Activated naive CD4-positive, alpha-beta T cell (primary cell): ENCODE measurements at places on chromosomes 6 and 20.

GRCh38 chr6:91387290-91388059 is 800.6 kb upstream of the MAP3K7 start:
- DNase-seq, result no peak

DNA sequence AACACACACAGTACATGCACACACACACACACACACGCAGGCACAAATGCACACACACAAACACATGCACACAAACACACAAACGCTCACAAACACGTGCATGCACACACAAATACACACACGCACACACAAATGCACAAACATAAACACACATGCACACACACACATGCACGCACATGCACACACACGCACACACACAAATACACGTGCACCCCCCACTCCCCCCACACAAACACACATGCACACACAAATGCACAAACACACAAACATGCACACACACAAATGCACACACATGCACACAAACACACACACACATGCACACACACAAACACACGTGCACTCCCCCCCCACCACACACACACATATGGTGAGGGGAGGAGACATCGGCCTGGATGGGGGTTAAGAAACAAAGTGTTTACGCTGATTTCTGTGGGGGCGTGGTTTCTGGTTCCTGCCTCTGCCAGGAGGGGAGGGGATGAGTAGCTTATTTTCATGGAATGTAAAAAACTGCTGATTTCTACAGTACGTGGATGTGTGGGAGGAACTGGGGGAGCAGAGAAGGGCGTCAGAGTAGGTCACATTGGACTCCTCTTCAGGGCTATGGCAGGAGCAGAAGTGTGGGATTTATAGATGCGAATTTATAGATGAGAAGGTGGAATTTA is 607.2 kb downstream of the QKI start:
- no peak for DNase-seq

GRCh38 chr20:48696671-48697070 is 131.1 kb downstream of the PREX1 start:
- DNase-seq, result no peak

DNA sequence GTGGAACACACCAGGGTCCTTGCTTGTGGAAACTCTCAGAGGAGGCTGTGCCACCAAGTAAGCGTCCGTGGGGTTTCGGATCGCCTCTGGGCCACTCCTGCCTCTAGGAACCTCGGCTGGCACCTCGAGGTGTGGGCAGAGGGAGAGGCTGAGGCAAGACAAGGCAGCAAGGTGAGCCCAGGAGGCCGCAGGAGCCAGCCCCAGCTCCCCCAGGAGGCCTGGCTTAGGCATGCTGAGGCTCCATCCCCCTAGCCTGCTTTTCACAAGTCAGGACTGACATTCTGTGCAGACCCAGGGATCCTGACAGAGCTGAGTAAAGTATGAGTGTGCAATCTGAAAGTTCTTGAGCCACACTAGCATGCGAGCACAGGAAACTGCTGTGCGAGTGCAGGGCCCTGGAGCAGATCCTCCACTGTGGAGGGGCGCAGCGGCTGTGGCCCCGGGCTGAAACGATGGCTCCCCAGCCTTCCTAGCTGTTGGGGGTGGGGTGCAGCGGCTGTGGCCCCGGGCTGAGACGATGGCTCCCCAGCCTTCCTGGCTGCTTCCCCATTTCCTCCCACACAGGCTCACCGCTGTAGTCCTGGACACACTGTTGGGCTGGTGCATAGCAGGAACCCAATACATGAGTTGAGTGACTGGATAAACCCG is 75.2 kb upstream of the CD93 start:
- no peak for DNase-seq

GRCh38 chr6:89936177-89936576 is 41.9 kb downstream of the GJA10 start:
- DNase-seq, result no peak

DNA sequence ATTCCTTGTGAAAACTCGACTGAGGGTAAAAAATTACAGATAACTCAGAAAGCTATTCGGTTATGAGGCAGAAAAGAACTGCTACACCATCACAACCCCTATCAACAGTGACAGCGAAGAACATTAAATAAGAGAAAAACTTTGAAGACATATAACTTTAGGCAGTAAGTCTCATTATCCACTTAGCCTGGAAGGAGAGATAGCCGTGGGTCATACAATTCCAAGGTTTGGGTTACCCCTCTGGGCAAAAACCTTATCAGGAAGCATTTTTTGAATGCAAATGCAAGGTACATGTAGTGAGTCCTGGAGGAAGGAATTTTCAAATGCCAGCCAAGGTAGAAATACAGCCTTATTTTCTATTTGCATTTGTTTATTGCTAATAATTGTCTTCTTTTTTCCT is 129.8 kb downstream of the FLRT3 start:
- DNase-seq, result no peak

GRCh38 chr20:19828232-19828631 is 70.2 kb downstream of the RIN2 start:
- DNase-seq, result no peak

DNA sequence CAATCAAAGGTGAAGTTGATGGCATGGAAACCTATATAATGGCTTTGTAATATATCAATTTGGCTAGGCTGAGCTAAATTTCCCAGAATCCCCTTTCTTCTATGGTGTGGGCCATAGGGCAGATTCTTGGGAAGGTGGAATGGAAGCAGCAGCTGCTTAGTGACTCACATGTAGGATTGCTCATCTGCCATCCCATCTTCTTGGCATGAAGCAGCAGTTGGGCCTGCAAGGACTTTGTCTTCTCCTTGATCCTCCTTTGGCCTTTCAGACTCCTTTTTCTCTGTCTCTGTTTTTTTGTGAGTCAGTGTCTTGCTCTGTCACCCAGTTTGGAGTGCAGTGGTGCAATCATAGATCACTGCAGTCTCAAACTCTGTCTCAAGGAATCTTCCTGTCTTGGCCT is 52.6 kb upstream of the CEP162 start:
- DNase-seq, result no peak

DNA sequence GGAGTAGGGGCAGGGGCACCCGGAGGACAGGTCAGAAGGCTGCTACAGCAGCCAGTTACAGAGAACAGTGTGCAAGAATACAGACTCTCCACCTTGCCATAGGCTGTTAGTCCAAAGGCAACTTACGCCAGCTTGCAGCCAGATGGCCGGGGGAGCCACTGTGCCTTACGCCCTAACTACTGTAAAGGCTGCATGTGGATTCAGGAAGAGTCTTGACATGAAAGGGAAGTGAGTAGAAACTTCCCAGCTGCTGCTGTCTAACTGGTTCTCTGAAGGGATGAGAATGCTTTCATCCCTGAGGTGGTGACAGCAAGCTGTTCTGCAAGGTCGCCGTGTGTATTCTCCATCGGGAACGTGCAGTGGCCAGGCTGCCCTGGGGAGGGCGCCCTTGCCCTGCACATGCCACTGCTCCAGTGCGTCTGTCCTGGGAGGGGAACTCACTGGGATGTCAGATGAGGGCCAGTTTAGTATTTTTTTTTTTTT is 46.1 kb downstream of the LYRM4 start:
- no peak for DNase-seq

DNA sequence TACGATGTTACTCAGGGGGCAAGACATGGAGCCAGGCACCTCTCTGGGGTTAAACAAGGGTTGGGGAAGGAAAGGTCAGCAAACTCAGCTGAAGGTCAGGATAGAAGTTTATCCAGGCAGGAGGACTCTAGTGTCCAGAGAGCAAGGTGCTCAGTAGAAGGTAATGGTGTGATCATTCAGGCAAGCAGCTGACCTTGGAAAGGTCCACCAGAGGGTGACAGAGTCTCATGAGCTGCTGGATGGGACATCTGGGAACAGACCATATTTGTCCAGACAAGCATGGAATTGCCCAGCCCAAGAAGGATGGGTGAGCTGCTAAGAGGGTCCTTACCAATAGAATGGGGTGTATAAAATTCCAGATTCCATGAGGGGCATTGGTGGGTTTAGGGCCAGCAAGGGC is 89.5 kb downstream of the MAP3K7 start:
- DNase-seq, result no peak

DNA sequence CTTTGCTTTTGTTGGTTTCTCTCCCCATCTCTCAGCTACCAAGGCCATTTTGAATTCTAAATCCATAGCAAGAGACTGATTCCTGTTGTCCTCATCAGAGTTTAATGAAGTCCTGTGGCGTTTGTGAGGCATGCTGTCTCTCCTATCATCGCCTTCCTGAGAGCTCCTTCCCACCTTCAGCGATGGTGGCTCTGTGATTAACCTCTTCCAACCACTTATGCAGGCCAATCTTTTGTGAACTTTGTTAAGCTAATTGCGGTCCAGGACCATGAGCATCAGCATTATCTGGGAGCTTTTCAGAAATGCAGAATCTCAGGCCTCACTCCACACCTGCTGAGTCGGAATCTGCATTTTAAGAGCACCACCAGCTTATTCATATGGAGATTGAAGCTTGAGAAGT is 272.5 kb upstream of the CDYL start:
- no peak for DNase-seq

GRCh38 chr20:58544891-58545290 is 29.7 kb upstream of the APCDD1L start:
- DNase-seq, result no peak

GRCh38 chr6:90406142-90406794 is 109.6 kb upstream of the BACH2 start:
- DNase-seq, result no peak

DNA sequence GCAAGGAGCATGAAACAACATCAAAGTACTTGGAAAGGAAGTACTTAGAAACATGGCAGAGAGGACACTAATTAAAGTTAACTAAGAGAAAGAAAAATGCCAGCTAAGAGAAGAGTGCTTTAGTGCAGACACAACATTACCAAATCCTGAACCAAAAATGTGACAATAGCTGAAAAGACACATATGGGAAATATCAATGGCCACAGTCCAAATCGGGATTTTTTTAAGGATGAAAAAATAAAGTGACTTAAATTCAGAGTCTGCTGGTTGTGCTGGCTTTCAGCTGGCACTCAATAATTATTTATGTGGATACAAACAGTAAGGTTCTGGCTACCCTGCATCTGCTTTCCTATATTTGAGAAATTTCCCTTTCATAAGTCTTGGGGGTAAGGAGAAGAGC is 12.6 kb upstream of the DST start:
- DNase-seq, result no peak

DNA sequence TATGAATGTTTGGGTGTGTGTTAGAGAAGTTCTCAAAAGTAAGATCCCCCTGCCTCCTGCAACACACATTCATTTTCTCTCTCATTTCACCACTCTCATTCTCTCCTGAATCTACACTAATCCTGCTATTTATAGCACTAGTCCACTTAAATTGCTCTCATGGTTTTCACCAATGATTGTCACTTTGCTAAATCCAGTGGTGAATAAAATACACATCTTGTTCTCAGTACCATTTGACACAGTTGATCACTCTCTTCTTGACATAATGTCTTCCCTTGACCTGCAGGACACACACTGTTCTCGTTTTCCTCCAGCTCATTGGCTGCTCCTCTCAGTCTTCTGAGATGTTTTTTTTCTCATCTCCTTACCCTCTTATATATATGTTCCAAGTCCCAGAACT is 32.1 kb downstream of the TENT5A start:
- DNase-seq, result no peak

DNA sequence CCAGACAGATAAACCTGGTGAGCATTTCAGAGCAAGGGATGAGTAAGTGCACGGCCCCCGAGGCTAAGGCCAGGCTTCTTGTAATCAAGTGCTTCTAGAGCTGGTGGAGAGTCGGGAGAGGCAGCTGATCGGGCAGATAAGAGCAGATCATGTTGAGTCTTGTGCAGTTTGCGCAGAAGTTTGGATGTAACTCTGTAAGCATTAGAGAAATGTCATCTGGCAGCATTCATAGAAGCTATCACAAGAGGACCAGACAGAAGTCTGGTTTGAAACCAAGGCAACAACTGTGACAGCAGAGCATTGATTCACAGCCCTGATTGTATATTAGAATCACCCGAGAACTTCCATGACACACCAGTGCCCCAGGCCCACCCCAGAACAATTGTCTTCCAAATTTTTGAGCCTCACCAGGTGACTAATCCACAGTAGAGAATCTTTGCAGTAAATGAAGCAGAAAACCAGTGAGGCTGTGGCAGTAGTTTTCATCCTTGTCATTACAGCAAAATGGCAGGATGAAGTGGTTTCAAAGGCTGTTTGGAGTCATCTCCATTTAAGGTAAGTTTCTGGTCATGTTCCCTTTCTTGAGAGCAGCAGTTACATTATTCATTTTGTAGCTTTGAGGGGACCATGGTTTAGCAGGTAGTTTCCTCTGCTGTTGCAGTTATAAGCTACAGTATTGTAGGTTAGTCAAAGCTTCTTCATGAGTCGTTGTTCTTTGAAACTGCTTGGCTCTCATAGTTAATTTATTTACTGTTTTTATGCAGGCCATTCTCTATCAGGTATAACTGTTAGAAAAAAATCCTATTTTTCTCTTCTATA is 84.1 kb downstream of the RNF217 start:
- DNase-seq, result no peak

GRCh38 chr20:35506872-35507638 is 22.4 kb downstream of the C20orf173 start:
- DNase-seq, result no peak

DNA sequence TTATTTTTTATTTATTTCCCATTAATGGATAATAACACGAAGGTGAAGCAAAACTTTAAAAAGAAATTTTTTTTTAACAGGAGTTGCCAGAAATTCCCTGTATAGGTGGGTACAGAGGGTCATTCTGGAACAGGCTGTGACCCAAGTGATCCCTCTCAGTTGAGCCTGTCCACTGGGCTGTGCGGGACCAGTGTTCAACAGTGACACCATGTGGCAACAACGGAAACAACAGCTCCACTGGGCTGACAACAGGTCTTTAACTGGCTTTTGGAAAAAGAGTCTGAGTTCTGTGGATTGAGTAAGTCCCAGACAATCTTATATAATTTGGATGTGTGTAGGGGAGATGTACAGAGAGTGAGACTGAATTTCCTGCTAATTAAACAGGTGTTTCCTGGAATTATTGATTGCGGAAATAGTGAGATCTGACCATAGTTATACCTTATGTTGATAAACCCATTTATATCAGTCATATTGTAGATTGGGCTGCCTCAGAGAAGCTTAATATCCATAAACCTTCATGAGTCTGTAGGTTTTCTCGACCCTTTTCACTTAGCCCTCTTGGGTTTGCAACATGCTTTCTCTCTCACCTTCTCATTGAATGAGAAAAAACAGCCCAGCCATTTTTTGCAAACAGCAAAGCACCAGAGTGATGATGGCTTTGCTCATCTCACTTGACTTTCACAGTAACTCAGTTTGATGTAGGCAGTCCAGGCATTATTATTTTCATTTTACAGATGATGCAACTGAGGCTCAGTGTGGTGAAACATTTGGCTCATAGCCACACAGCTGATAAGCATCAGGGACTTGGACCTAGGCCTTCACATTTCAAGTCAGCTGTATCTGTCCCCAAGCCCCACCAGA is 17.5 kb downstream of the KIAA1755 start:
- DNase-seq, result no peak

- DNase-seq, result no peak
Observed at GRCh38 chr20:5033566-5033965, 32.3 kb upstream of the SLC23A2 start.
